GM19239 (cell line): ENCODE measurements at places on chromosomes 11 and 22.

- no peak for DNase-seq
Measured at GRCh38 chr11:103877221-103877620, 159.2 kb upstream of the DDI1 start.

- no peak for DNase-seq
Measured at GRCh38 chr11:15406851-15407351, 292.2 kb downstream of the INSC start.

DNA sequence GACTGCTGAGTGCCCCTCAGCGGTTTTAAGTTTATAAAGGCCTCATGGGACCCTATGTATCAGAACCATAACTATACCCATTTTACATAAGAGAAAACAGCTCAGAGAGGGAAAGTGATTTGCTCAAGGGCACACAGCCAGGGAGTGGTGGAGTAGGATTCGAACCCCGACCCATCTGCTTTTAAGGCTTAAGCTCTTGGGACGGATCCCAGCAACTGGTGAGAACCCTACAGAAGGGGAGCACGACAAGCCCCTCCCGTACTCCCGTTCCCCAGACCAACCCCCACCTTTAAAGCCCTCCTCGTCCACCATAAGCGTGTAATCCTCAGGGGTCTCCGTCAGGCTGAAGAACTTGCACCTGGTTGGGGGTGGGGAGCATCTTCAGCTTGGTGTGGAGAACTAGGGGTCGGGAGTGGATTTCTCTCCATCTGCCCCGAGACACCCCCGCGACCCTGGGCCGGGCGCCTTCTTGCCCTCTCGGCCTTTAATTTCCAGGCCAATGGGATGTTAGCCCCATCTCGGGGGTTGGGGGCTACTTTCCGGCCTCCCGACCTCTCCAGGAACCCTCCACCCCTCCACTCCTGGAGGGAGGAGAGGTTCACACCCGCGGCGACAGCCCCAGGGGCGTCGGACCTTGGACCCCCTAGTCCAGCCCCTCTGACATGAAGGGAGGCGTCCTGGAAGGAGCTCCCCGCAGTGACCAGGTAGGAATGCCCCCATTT lies 725 bp downstream of the CASTOR1 start:
- DNase-seq = no peak

DNA sequence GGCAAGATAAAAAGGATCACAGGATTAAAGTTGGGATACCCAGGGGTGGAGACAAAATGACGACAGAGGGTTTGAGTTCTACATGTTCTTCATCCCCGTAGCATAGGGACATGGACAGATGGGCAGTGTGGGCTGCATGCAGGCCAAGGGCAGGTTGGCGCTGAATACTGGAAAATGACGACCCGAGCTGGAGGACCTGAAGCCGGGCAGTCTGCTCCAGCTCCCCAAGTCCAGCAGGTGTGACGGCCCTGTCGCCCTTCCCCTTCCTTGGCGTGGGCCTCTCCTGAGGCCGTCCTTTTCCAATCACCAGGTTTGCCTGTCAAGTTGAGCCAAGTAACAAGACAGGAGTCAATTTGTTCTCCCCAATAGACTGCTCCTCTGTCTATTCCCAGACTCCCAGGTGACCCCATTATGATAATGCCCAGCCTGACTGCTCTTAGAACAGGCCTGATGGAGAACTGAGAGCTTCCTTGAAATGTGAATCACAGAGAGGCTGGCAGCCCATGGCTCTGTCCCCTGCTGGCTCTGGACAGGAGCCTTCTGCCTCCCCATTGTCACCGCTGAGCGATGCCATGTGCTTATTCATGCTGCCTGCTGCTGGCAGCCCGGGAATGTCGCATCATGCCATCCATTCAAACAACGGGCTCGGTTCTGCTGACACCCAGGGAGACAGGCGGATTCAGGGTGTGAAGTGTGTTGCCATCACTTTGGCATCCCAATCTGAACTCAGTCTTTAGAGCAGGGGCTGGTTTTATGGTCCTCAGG lies 392.1 kb downstream of the NTM start:
- DNase-seq = no peak

DNA sequence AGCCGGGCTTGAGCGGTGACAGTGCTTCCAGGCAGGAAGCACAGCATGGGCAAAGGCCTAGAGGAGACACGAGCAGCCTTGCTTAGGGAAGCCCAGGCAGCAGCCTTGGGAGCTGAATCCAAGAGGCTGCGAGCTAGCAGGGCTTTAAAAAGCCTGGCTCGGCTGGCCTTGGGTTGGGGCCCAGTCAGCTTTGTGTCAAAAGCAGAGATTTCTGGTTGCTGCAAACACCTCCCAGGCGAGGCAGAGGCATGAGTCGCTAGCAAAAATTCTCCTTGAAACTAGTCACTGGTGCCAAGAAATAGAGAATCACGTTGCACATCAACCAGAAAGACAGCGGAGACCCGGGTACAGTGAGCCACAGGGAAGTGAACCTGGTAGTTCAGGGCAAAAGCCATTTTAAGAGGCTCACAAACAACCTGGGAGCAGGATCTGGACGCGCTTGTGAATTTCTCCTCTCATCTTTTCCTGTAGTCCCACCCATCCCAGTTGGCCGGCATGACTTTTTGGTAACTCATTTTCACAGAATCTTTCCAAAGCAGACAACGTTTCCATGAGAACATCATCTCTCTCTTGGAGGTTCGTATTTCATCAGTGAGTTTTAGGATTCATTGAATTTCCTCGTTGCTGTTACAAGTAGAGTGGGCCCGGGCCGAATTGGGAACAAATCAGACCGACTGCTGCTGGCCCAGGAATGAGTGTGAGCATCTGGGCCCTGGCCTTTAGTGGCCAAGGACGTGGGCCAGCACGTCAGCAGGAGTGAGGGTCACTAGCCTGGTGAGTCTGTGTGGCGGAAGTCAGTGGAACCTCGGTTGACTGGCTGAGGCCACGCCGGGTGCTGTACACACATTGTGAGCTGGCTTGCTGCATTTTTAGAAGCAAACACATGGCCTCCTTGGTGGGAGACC lies 16.4 kb upstream of the FGF4 start:
- no peak for DNase-seq

DNA sequence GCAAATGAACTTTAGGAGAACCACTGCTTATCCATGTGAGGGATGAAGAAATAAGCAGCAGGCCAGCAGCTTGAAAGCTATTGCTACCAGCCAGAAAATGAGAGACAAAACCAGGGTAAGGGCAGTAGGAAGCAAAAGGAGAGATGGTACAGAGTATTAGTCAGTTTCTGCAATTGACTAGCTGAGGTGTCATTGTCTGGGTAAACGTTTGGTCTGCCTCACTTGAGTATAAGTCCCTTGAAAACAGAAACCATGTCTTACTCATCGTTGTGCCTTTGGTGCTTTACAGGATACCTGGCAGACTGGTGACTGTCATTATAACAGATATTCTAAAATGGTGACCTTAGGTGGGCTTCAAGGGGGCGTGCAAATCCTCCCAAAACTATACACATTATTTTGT lies 63.9 kb upstream of the USP47 start:
- no peak for DNase-seq

- no peak for DNase-seq
Measured at GRCh38 chr11:111846063-111846462, 25.3 kb downstream of the ALG9 start.

GRCh38 chr11:126026579-126026978 lies 36.1 kb downstream of the CDON start:
- no peak for DNase-seq

GRCh38 chr11:104881117-104881794 lies 17.0 kb downstream of the CASP12 start:
- DNase-seq = no peak

- no peak for DNase-seq
Measured at GRCh38 chr11:8106679-8107078, 25.7 kb downstream of the TUB start.

DNA sequence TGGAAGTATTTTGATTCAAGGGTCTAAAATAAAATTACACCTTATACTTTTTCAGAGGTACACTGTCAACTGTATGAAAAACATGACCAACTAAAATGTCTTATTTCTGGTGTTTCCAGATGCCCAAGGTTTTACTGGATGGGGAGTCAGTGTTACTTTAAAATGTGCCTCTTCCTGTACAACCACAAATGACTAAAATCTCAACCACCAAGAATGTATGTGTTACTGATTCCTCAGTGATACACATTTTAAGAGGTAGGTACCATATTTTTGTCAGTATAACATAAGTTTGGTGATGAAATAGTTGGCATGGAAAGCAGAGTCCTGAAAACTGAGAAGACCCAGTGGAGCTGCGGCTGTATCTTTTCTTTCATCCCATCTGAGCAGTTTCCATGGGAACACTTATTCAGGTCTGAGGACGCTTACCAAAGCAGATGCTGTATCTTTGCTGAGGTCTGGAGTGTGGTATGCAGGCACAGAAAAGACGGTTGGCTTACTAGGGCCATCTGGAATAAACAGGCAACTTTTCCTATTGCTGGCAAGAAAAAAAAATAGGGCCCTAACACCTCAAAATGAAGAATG lies 21.2 kb upstream of the TP53AIP1 start:
- DNase-seq = no peak

GRCh38 chr11:46280706-46281105 lies 3.2 kb downstream of the CREB3L1 start:
- no peak for DNase-seq

DNA sequence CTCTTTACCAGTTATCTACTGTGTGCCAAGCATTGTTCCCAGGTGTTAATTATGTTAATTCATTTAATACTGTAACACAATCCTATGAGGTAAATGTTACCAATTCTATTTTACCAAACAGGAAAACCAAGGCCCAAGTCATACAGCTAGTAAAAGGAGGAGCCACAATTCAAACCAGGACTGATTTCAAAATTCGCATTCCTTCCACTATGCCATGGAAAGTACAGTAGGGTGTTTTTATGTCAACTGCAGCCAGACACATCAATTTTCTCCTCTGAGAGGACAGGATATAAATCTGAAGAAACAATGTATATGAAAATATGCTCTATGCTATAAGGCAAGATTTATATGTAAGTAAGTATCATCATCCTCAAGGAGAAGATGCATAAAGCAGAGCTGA lies 104.3 kb downstream of the RPL27A start:
- DNase-seq = no peak

DNA sequence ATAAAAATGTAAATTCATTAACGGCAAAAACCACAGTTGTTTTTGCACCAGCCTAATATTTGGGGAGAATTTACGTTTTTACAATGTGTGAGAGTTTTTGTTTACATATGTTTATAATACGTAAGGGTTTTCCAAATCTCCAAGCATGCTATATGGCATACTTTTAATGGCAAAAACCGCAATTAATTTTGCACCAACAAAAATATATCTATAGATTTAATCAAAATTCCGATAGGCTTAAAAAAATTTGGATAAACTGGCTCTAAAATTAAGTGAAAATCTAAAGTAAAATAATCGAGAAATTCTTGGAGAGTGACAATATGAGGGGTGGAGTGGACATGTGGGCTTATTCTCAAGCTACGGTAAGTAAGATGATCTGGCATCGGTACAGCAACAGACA lies 22.8 kb downstream of the KRTAP5-6 start:
- no peak for DNase-seq

GRCh38 chr11:23729088-23729487 lies 767.8 kb upstream of the LUZP2 start:
- no peak for DNase-seq
